ENCODE measurements at places on chromosomes 6 and 20.

GRCh38 chr20:33239979-33240736, 4.4 kb downstream of the BPIFA1 start:
- no peak for DNase-seq

GRCh38 chr6:56242346-56242745, 5.0 kb downstream of the COL21A1 start:
- no peak for DNase-seq

DNA sequence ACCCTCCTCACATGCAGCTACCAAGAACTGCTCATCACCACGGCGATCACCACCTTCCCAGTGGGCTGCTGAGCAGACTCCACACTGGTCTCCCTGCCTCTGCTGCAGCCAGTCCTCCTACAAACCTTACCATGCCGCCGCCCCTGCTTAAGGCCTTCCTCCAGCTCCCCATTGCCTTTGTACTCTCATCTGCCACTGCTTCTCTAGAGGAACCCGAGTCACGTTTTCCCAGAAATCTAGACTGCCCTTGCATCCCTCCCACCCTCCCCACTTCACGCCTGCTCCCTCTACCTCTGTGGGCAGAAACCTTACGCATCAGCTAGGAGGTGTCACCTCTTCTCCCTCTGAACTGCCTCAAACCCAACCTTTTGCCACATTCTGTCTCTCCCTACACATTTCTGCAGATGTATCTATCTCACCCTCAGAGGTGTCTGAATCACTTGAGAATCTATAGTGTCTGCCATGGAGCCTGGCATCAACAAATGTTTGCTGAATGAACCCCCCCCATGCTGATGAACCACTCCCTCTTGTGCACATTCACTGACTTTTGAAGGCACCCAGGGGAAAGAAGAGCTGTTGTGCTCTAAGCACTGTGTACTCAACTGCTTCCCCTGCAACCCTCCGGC, 4.3 kb downstream of the E2F1 start:
- no peak for DNase-seq

GRCh38 chr20:10576411-10577090, 97.2 kb downstream of the JAG1 start:
- DNase-seq: no peak

- DNase-seq: no peak
These were observed 179.7 kb upstream of the SCGN start for GRCh38 chr6:25472306-25472705.

DNA sequence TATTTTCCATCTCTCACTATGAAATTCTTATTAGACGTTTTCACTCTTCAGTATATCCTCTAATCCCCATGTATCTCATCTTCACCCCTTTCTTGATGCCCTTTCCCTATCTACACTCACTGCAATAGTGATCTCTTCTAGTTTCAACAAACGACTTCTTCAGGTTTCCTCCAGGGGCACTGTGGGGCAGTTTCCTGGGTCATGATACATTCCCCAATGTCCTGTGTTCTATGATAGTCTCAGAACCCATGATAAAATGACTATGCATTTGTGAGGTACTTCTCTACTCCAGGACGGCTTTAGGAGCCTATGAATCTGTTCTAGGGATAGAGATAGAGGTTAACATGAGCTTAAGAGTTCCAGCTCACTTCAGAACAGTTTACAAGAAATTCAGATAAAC, 183.3 kb downstream of the FOXC1 start:
- DNase-seq: no peak

DNA sequence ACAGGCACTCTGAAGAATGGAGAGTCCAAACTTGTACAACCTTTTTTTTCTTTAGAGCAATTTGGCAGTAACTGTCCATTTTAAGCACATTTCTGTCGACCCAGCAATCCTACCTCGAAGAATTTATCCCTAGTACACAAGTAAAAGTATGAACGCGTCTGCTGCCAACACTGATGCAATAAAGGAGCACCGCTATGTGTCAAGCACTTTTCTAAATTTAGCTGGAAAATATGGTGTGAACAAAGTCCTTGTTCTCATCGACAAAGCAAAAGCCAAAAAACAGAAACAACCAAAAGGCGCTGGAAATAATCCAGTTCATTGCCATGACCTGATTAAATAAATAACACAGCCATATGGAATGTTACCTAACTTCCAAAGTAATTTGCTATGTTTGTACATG, 1.1 kb downstream of the DPM1 start:
- DNase-seq: no peak

DNA sequence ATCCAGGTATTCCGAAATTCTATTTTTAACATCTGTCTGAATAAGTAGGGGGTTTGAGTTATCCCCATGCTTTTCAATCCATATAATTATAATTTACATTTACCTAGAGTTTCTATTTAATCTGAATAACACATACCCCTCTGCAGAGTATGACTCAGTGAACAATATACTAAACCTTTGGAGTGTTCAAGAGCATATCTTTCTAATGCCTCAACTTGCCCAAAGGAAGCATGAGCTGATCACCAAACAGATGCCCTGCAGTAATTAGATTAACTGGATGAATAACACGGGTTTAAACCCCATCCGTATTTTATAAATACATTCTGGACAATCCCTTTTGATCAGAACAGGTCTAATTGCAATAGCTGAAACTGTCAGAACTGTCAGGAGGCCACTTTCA, 897.1 kb downstream of the TFAP2A start:
- no peak for DNase-seq

- DNase-seq: no peak
These were observed 30.4 kb downstream of the KCNB1 start for GRCh38 chr20:49452011-49452482.

DNA sequence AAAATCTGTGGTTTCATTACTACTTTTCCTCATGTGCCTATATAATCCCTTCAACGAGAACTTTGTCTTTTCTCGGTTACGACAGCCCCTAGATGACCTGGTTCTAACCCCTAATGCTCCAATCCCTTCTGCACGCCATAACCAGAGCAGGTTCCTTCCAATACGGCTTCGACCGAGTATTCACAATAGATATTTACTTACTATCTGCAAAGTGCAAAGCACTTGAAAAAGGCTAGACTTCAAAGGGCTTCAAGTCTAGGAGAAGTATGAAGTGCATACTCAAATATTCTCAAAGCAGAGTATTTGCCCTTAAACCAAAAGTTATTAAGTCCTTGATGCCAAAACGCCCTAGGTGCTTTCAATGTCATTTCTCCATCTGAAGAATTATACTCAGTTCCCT, 63.4 kb upstream of the NHSL1 start:
- DNase-seq: no peak

DNA sequence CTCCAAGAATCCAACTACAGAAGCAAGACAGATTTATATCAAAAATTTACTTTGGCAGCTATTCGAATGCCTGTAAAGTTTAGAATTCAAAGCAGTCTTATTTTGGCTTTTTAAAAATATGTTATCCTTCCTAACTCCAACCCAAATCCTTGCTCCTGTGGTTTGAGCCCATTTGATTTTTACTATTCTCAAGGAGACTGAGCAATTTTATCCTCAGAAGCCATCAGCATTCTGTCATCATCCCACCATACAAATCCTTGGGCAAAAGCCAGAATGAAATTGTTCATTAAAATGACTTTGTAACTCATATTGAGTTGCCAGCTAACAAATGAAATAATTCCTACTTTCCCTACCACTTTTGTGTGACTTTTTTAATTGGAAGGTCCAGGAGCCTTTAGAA, 392.8 kb downstream of the ADGRB3 start:
- no peak for DNase-seq

DNA sequence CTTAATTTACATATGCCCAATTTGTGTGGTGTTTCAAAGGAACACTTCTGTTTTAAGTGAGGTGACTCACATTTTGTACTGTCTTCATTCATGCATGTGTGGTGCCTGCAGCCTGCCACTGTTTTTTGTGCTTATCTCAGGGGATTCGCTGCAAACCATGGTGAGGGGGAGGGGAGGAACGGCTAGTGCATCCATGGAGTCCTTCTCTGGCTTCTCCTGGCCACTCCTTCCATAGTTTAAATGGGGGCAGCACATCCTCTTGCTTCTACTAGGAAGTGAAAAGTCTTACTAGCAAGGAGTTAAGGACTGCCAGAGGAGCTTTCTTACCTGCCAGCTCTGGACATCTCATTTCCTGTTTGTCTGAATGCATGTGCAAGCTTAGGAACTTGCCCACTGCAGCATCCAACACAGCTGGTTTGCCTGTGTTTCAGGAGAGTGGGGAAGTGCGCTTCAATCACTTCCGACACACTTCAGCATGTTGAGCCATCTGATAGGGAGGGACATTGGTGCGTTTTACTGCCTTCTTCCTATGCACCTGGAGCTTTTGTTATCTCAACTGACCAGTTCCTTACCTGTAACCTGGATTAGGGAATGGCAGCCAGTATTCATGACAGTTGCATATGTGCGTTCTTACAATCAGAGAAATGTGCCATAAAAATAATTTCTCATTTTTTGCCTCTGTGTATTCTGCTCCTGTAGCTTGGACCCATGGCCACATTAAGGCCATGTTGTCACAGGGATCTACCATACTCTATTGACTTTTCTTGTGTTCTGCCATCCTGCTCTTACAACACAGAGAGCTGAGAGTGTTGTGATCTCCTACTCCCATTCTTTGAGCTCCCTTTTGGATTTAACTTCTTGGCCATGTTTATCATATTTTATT, 211.3 kb downstream of the ARID1B start:
- no peak for DNase-seq

- no peak for DNase-seq
These were observed 42.8 kb downstream of the MMS22L start for GRCh38 chr6:97240222-97240621.

DNA sequence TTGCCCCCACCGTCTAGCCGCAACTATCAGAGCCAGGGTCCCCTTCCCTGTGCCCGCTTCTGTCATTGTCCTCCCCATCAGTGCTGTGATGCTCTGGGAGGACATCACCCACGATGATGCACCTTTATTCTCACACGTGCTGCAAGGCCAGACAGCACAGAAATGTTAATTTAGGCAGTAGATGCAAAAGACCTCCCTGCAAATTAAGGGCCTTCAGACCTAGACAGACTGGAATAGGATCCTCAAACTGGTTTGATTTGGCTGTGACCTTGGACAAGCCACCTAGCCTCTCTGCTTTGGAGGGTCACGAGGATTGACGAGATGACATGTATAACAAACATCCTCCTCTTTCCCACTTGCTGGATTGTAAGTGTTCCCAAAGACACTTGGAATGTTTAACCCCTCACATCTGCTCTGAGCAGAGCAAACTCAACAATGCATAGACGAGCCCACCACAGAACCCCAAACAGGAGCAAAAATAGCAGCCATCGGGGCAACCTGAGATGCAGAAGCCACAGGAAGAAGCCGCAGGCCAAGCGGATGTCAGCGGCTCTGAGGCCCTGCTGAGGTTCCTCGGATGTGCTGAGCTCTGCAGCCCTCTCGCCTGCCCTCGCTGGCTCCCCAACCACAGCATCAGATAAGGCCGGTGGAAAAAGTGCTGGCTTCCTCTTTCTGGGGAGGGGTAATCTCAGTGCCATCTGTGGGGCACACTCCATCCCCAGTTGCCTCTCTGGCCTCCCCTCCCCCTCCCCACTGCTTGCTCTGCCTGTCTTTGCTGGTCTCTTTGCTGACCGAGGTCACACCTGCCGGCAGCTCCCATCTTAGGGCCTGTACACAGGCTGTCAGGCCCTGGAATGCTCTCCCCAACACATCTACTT, 35.3 kb downstream of the TOX2 start:
- no peak for DNase-seq

GRCh38 chr6:113586413-113587077, 270.6 kb upstream of the MARCKS start:
- no peak for DNase-seq

GRCh38 chr6:112279031-112279935, 24.9 kb upstream of the LAMA4 start:
- DNase-seq: no peak

DNA sequence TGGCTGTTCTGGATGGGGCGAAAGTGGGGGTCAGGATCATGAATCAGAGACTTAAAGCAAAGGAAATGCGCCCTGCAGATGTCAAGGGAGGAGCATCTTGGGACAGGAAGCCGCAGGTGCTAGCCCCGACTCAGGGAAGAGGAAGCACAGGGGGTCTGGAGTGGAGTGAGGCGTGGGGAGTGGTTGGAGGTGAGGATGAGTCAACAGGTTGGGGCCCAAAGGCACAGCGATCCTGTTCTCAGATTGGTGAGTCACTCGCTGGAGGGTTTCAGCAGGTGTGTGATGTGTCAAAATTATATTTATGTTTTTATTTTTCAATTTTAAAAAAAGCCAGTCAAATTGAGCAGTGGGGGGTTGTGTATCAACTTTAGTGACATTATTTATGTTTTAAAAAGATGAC, 19.0 kb downstream of the PACSIN1 start:
- DNase-seq: no peak

DNA sequence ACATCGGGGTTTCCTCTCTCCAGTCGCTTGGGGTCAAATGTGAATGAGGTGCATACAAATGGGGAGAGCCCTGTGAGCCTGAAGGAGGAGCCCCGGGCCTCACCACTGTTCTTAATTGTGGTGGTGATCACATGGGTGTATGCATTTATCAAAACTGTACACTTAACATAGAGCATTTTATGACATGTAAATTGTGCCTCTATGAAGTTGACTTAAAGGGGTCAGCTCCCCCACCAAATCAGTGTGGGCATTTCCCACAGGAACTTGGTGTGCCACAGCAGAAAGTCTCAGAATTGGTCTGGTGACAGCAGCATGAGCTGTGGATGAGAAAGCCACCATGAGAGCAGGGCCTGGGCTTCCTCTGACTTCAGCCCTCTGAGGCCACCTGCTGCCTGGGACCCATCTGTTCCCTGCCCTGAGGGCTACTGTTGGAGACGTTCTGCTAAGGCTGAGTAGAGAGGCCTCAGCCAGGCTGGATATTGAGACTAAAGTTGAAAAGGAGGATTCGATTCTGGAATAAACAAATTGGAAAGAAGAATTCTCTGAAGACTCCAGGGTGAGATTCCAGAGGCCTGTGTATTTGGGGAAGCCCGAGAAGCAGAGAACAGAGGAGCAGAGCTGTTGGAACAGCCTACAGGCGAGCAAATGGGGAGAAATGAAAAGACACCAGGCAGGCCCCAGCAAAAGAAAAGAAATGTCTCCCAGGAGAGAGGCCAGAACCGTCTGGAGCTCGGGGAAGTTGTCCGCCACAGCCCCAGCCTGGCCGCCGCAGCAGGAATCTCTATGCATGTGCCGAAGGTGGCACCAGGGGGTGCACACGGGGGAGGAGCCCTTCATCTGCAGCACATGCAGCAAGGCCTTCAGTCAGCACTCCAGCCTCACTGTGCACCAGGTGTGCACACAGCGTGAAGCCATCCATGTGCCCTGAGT, 37.6 kb upstream of the XRN2 start:
- no peak for DNase-seq

GRCh38 chr20:4073852-4074741, 58.7 kb upstream of the RNF24 start:
- no peak for DNase-seq

Data from Panc1 (cell line).